ENCODE measurements at places on chromosomes 6 and 20.

- no peak for DNase-seq
Observed at GRCh38 chr6:124963831-124964763, 1.9 kb downstream of the RNF217 start.

- peak; percentile 94 for DNase-seq
Observed at GRCh38 chr6:100946021-100946540, 65.0 kb upstream of the ASCC3 start.

DNA sequence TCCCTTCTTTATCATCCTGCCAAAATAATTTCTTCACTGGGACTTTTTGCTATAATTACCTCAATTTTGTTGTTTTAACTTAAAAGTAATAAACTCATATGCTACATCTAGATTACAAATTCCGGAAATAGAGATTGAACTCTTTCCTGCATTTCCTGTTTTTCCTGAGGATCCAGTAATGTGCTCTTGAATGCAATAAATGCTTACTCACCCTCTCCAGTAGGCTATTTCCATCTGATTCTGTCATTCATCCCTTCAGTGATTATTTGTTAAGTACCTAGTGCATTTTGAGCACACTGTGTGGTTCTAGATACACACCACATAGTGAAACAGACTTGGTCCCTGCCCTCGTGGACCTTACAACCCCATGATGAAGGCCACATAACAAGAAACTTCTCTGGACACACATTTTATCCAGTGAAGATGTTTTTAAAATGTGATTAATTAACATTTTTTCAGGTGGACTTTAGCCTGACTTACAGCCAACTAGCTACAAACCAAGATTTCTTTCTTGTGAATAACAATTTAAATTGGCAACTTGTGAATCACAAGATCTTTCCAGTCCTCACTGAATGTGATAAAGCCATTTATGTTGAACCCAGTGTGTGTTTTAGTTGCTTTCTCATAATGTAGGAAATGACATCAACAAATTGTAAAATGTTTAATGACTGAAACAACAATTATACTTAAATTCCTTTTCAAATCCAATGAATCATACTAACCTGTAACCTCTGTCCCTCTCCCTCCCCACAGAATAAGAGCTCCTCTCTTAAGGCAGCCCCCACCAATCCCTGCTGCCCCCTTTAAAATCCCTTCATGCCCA is 272.3 kb downstream of the KHDC1L start:
- no peak for DNase-seq

DNA sequence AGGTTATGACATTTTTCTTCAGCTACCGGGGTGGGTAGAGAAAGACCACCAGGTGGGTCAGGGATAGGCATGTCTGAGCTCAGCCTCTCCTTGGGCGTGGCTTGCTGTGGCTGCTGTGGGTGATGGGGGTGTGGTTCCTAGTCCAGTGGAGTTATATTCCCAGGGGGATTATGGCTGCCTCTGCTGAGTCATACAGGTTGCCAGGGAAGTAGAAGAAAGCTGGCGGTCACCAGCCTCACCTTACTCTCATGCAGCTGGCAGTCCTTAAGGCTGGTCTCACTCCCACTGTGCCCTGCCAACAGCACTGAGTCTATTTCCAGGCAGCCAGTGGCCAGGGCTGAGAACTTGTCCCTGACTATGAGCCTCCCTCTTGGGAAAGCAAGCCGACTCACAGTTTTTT is 130.0 kb downstream of the SCP2D1 start:
- DNase-seq: no peak

DNA sequence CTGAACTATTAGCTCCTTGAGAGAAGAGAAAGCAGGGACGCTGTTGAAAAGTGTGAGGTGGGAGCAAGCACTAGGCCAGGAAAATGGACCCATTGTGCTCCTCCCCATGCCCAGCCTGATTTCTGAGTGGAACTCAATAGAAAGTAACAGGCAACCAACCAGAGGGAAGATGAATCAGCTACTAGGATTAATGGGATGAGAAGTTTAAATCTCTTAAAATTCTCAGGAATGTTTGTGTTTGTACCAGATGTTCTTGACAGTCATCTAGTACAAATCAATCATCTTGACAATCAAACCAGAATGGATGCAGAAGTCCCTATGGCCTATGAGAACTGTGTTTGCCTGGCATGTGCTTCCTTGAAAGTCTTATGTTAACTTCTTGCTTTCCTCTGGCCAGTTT is 48.9 kb downstream of the HDDC2 start:
- DNase-seq: peak; percentile 45

DNA sequence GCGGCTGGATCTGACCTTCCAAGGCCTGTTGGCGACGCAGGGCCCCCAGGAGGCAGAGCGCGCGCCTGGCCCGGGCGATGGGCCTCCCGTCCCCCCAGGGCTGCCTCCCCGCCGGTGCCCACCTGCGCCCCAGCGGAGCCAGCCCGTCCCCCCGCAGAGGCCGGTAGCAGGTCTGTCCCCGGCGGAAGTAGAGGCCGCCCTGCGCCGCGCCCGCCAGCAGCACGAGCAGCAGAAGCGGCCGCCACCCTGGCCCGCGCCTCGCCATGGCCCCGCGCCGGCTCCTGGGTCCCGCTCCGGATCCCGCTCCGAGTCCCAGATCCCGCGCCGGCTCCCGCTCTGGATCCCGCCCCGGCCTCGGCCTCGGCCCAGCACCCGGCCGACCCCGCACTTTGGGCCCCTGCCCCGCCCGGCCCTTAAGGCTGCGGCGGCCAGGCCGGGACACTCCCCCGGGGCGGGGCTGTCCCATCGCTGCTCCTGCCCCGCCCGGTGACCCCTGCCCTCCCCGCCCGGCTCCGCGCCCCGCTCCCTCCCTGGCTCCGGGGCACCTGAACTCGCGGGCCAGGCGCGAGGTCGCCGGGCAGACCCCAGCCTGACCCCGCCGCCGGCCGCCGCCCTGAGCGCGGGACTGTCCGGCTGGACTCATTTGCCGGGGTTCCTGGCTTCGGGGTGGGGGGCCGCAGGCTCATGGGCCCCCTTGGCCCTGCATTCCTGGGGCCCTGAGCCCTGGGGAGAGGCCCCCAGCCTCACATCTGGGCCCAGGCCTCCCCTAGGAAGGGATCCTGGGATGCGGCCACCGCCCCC is at the start of gene CTSZ:
TSS of gene CTSZ (minus strand) at position 391 of the 801 bp plus-strand sequence. CDS start at position 265, 126 bp downstream.
- DNase-seq: no peak

- DNase-seq: no peak
Observed at GRCh38 chr6:143394389-143394788, 56.1 kb downstream of the ADAT2 start.

DNA sequence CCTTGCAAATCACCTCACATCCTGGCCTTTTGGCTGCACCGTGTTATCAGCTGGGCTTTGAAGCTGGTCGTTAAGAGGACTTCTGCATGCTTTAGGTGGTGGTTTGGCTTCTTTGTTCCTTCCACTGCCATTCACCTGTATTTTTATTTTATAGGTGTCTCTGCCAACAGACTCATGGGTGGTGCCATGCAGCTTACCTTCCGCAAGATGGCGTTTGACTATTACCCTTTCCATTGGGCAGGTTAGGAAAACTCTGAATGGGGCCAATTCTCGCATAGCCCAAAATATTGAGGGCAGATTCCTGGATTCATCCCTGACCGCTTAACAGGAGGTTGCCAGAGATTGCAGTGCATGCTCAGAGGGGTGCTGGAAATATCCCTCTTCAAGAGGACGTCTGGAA is 32.4 kb downstream of the TAF11 start:
- no peak for DNase-seq

DNA sequence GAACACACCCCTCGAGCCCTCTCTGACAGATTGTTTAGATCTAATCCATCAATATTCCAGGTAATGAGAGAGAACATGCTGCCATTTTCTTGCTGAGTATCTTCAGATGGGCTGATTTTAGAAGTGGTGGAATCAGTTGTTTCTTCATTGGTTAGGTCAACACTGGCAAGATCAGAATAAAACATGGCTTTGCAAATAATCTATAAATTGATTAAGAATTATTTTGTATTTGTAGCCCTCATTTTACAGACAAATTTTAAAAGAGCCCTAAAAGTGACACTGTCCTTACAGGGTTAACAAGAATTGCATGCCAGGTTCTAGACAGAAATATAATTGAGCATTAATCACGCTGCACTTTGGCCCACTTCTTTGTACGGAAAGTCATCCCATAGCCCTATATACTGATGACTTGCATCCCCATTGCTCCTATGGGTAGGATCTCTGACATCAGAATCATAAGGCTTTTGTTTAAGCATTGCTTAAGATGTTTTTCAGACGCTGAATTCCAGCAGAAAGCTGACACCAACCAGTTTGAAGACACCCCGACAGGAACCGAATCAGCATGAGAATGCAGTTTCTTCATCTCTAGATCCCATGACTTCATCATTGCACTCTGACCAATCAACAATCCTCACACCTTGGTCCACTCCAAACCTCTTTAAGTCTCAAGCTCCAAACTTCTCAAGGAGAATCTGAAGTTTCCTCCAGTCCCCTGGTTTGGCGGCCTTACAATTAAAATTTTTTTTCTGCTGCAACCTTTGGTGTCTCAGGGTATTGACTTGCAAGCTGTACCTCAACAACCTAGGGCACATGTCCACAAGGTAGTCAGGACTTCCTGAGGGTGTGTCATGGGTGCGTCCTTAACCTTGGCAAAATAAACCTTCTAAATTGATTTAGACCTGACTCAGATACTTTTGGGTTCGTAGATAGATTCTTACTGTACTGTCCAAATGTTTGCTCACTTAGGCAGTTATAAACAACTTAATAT is 7.8 kb downstream of the TDP2 start:
- no peak for DNase-seq

GRCh38 chr20:53964067-53964466 is 106.3 kb downstream of the BCAS1 start:
- no peak for DNase-seq

- DNase-seq: no peak
Observed at GRCh38 chr20:7926767-7927166, 13.5 kb downstream of the HAO1 start.

GRCh38 chr6:130903007-130903406 is 75.8 kb downstream of the SMLR1 start:
- no peak for DNase-seq

- no peak for DNase-seq
Observed at GRCh38 chr6:135522965-135523692, 25.6 kb upstream of the AHI1 start.

DNA sequence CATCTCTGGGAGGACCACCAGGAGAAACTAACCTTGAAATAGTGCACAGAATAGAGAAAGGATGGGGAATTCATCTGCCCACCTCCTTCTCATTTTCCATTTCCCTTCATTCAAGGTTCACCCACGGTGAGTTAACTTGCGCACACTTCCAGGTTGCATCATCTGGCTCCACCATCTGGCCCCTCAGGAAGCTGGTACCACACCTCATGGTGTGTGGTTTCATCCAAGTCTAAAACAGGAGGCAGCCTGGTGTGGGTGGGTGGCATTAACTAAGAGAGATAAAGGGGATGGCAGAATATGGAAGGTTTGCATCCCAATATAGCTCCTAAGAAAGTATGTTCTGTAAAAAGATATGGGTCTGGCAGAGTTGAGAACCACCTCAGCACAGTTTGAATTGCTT is 3.8 kb downstream of the ZNF334 start:
- DNase-seq: no peak

DNA sequence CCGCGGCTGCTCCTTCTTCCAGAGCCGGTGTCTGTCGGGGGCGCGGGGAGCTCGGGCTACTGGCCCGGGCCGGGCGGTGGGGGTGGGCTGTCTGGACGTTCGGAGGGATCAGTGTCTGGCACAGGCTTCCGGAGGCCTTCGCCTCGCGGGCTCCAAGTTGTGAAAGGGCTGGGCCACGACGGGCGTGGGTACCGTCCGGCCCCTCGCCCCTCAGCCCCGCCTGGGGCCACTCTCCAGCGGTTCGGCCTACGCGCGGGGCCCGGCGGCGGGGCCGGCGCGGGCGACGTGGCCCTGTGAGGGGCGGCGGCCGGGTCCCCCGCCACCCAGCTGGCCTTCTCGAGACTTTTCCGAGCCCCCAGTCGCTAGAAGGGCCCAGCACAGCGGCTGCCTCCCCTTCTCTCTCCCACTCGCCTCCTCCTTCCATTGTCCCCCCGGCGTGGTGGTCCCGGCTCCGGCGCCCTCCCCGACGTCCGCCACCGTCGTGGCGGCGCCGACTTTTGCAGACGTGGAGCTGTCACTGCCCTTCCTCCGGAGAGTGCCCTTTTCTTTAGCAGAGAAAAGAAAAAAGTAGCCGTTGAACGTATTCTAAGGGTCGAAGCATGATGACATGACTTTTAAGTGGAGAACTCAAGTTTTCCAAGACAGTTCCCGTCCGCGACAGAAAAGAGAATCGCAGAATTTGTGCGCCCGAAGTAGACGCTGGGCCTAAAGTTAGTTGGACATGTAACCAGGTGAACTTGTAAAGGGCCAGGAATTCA is 571 bp downstream of the ITCH start:
- DNase-seq: no peak

GRCh38 chr6:44572346-44572745 is 184.8 kb downstream of the CDC5L start:
- no peak for DNase-seq

DNA sequence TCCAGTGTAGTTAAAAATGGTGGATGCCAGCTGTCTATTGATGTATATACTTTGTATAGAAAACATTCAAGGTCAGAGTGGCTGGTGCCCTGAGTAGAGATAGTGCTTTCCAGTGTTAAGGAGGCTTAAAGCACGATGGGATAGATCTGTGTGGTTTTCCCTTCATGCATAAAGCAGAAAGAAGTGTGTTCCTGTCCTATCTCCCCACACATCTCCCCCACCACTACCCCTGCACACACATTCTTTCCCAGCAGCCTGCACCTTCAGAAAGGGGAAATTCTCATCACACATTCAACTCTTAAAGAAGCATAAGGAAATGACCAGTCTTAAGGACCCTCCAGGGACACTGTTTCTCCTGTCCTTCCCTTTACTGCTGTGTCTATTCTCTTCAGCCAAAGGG is 221.7 kb upstream of the TAB2 start:
- no peak for DNase-seq

- no peak for DNase-seq
Observed at GRCh38 chr6:4889701-4890100, 113.5 kb downstream of the CDYL start.

- peak; percentile 85 for DNase-seq
Observed at GRCh38 chr20:62136283-62137091, 6.7 kb downstream of the PSMA7 start.

GRCh38 chr6:147841547-147842148 is 333.2 kb downstream of the SAMD5 start:
- DNase-seq: no peak

DNA sequence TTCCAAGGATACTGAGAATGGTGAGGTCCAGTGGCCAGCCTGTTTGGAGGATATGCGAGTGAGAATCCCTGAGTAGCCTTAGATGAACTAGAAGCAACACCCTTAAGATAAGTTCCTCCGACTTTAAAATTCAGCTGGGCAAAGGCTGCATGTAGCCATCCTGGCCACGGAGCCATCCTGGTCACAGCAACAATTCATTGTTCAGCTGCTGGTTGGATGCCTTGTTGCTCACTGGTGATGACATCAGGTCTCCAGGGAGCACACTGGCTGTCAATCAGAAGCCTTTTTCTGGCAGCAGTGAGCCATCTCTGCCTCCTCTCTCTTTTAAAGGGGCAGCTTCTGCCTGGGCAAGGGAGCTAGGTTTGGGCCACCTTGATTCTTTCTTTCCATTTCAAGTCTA is 22.4 kb upstream of the RIMS4 start:
- DNase-seq: peak; percentile 32

- no peak for DNase-seq
Observed at GRCh38 chr6:16399158-16399557, 160.8 kb downstream of the GMPR start.
